NCI-H774 (cell line): ENCODE measurements at places on chromosomes 7 and 10.

DNA sequence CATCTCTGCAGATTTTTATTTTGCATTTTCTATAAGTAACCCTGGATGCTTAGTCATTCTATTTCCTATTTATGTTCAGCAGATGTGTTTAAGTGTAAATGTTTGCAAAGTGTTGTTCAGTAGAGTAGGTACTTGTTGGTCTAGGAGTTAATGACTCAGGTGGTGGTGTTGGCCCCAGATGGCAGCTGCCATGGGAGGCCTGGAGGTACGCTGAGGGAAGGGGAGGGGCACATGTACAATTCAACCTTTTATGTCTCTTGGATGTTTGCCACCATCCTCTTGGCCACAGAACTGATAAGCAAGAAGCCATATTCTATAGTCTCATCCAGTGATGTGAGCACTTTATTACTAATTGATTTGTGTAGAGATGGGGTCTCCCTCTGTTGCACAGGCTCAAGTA lies 68.1 kb upstream of the SLC39A12 start:
- no peak for DNase-seq

DNA sequence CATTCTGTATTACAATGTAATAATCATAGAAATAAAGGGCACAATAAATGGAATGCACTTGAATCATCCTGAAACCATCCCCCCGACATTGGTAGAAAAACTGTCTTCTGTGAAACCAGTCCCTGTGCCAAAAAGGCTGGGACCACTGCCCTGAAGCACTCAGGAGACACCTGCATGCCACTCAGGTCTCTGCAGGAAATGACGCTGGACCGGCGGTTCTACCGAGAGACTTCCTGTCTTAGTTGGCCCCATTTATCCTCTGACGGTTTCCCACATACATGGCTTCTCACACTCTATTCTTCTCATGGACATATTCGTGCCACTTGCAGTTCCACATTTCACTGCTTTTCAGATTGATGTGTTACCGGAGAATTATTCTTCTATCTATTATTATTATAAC lies 617.5 kb downstream of the SDK1 start:
- DNase-seq: no peak

DNA sequence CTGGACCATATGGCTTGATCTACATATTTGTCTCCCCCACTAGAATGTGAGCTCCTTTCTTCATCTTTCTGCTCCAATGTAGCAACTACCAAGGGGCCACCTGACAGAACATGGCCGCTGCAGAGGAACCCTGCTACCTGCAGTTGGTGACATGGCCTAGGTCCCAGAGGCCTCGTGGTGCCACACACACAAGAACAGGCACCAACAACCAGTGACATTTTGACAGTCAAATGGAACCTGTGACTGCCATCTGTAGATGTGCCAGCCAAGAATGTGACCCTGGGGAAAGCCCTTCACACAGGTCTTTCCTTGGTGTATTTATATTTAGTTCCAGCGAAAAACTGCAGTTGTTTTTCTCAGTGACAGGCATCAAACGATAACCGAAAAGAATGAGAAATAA lies 67.9 kb upstream of the ANKRD1 start:
- DNase-seq: no peak

DNA sequence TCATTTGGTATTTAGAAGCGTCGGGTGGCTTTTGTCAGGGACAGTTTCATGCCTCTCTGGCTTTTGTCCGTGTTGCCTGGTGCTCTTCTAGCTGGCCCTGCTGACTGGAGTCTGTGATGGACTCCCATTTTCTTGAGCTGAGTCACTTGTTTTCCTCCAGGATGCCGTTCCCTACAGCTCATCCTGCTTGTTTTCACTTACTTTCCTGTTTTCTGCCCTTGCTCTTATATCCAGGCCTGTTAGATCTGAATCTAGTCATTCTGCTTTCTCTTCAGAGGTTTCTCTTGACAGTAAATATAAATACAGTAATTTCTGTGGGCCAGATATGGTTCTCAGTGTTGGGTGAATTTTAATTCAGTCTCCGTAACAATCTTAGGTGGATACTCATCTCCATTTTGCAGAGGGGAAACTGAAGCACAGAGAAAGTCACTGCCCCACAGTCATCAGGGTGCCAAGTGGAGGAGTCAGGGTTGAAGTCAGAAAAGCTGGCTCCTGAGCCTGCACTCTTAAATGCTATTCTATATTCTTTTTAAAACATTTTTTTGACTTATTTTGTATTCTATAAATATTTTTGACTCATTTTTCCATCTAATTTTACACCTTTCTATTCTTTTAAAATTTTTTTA lies 85.4 kb downstream of the CCNY start:
- DNase-seq: no peak

DNA sequence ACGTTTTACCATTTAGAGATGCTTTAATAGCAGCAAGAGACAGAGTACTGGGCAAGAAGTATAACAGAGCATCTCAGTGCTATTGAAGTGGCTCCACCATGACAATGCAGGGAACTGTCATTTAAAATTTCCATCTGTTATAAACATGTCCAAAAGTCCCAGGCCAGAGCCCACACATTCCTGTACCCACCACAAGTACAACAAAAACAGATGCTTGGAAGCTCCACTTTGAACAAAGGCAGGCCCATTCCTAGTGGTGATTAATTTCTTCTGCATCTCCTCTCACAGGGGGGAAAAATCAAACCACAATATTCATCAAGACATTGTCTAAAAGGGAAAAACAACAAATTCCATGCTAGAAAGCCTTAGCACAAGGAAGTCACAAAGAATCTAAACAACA lies 627.9 kb downstream of the PARD3 start:
- no peak for DNase-seq

DNA sequence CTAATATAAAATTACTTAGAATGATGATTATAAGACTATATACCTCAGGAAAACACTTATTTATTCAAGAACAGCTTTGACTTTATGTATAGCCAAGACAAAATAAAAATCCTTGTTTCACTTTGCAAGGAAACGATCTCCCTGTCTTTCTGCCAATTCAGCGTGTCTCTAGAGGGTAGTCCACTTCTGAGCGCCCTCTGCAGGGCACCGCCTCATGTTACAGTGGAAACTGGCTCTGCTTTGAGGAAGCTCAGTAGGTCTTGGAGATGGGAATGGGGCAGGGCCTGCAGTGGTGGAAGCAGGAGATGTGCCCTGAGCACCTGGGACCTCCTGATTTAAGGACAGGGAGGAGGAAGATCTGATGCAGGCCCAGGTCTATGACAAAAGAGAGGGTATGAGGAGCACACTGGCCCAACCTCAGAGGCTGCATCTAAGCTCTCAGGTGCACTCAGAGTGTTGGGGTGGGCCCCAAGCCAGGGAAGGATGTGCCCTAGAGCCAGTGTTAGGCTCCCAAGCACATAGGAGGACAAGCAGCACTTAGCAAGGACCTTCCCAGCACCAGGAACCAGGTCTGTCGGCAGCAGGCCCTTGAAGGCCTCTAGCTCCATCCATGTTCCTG lies 481.0 kb downstream of the TNS3 start:
- peak; percentile 59 for DNase-seq

DNA sequence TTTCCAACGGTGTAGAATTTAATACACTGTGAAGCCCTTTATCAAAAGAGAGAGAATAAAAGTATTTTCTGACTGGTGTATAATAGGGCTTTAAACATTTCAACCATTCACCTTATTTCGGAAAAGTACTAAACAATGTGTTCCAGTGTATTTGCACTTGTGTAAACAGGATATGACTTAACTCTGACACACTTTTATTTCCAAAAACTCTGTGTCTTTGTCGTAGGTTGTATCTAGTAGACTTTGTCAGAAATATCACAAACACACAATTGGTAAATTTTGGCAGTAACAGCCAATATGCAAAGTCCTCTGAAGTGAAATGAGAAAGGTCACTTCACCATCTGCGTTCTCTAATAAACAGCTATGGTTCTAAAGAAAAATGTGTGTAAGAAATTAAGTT lies 10.3 kb upstream of the TSPAN13 start:
- DNase-seq: no peak

- DNase-seq: peak; percentile 58
Observed at GRCh38 chr10:59177031-59177797, 771 bp downstream of the PHYHIPL start.

- DNase-seq: no peak
Observed at GRCh38 chr7:98722402-98722801, 105.3 kb downstream of the NPTX2 start.

DNA sequence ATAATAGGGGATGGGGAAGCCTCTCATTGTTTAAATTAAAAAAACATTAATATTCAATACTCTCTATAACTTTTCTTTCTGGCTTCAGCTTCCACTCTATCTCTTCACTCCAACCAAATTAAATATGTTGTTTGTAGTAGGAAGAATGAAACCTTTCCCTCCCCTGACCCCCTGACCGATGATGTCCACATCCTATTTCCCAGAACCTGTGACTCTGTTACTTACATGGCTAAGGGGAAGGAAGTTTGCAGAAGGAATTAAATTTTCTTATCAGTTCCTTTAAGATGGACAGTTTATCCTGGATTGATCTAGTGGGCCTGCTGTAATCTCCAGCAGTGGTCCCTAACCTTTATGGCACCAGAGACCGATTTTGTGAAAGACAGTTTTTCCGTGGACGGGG lies 130.0 kb downstream of the PLXDC2 start:
- no peak for DNase-seq

DNA sequence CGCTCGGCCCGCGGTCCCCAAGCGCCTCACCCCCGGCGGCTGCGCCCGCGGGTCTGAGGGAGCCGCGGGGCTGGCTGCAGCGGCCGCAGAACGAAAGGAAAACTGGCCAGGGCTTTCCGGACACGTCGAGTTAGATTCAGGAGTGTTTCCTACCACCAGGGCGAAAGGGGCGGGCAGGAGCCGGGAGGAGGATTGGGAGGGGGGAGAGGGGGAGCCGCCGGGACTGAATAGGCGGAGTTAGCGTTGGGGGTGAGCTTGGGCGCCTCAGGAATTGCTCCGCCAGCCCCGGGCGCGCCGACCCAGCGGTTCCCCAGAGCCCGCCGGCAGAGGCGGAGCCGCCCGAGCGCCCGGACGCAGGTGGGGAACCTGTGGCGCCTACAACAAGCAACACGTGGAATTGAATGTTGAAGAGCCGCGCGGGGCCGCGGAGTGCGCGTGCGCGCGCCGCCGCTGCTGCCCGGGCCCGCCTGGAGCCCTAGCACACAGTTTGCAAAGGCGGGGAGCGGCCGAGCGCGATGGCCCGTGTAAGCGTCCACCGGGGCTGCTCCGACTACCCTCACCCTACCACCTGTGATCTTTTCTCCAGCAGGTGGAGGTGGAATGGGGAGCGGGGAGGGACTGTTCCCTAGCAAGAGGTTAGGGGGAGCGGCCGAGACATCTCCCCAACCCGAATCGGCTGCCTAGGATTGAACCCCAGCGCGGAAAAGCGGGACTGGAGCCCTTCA lies at the start of gene CADPS2:
CADPS2 (minus strand) TSS at position 104 of the 725 bp plus-strand sequence. CDS start 123 bp downstream, outside the sequence.
- DNase-seq: peak; percentile 89

GRCh38 chr7:2959828-2960599 lies 83.7 kb downstream of the CARD11 start:
- DNase-seq: no peak

- DNase-seq: no peak
Observed at GRCh38 chr10:101725296-101726114, 30.5 kb upstream of the FBXW4 start.
